ENCODE measurements at places on chromosomes 1 and 21. TPM values are rescaled to one million over a fixed set of nuclear protein-coding genes. Genes with fewer than 3 reads are reported as not detected.

- H3K4me1 ChIP-seq, result peaks cover 4% of the 10 kb centered on the region
Observed at GRCh38 chr1:177969109-177969508, 749 bp downstream of the SEC16B start.

GRCh38 chr1:215772151-215772550, 205.0 kb downstream of the KCTD3 start:
- no peak for DNase-seq
- no peaks in the 10 kb centered on the region for H3K36me3 ChIP-seq
- H3K4me3 ChIP-seq, result no peak overlapping the region
- no peaks in the 10 kb centered on the region for H3K27me3 ChIP-seq

FCRL6 gene
- not detected for total RNA-seq

LCE2A gene
- not detected for total RNA-seq

- H3K36me3 ChIP-seq, result no peaks in the 10 kb centered on the region
- peaks cover under 1% of the 10 kb centered on the region for H3K4me1 ChIP-seq
- no peak overlapping the region for H3K27ac ChIP-seq
Observed at GRCh38 chr1:119605686-119606085, 42.4 kb downstream of the ZNF697 start.

DNA sequence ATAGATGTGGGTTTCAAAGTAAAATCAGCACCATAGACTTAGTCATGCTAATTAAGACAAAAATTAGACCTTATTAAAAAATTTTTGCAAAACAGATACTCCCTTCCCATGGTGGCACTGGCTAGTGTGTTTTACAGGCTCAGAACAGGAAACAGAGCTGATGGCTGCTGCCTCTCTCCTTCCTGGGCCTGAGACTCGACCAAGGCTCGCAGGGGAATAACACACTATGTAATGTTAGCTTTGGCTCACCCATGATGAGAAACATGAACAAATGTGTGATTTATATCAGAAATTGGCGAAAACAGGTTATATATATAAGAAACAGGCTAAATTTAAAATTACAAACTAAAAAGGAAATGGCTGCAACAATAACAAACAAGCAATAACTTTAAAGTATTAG, 50.7 kb downstream of the ERG start:
- no peak for DNase-seq
- peaks cover 8% of the 10 kb centered on the region for H3K27me3 ChIP-seq
- H3K4me3 ChIP-seq, result no peak overlapping the region
- H3K36me3 ChIP-seq, result no peaks in the 10 kb centered on the region

DNA sequence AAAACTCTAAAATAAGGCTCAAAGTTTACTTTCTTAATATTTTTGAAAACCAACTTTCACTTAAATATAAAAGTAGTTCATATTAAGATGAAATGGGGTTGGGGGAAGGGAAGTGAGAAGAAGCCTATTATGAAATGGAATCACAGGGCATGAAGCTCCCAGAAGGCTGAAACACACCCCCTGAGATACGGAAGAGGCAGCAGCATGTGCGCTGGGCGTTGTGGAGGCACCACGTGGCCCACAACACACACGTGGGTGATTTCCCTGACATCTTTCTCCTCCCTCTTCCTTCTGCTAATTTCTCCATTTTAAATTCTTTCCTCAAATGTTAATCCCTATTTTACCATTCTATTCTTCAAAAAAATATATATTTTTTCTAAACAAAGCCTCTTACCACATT, 35.6 kb upstream of the SEC16B start:
- H3K36me3 ChIP-seq, result no peaks in the 10 kb centered on the region
- no peak overlapping the region for H3K4me3 ChIP-seq
- peaks cover 3% of the 10 kb centered on the region for H3K4me1 ChIP-seq
- H3K27me3 ChIP-seq, result peaks cover 11% of the 10 kb centered on the region
- H3K27ac ChIP-seq, result no peak overlapping the region

GRCh38 chr1:152774875-152775274, at the start of gene LCE1F:
Gene LCE1F (plus strand): TSS chr1:152775140. CDS start chr1:152776372, 1,232 bp downstream.
- no peaks in the 10 kb centered on the region for H3K4me1 ChIP-seq
- no peak within 1 kb of the TSS for H3K4me3 ChIP-seq
- H3K36me3 ChIP-seq, result peaks cover 2% of the 10 kb centered on the region
- H3K27ac ChIP-seq, result no peak within 1 kb of the TSS
- no peaks in the 10 kb centered on the region for H3K27me3 ChIP-seq
- DNase-seq, result no peak

AMY1A gene
- total RNA-seq, result not detected

GRCh38 chr1:2985067-2985561, 36.2 kb upstream of the ACTRT2 start:
- H3K27ac ChIP-seq, result no peak overlapping the region
- DNase-seq, result no peak
- H3K36me3 ChIP-seq, result no peaks in the 10 kb centered on the region
- H3K27me3 ChIP-seq, result no peaks in the 10 kb centered on the region

SHISAL2A gene
- 0.38 TPM for total RNA-seq
